ENCODE measurements at places on chromosomes 1 and 21. TPM values are rescaled to one million over a fixed set of nuclear protein-coding genes. Genes with fewer than 3 reads are reported as not detected.

DNA sequence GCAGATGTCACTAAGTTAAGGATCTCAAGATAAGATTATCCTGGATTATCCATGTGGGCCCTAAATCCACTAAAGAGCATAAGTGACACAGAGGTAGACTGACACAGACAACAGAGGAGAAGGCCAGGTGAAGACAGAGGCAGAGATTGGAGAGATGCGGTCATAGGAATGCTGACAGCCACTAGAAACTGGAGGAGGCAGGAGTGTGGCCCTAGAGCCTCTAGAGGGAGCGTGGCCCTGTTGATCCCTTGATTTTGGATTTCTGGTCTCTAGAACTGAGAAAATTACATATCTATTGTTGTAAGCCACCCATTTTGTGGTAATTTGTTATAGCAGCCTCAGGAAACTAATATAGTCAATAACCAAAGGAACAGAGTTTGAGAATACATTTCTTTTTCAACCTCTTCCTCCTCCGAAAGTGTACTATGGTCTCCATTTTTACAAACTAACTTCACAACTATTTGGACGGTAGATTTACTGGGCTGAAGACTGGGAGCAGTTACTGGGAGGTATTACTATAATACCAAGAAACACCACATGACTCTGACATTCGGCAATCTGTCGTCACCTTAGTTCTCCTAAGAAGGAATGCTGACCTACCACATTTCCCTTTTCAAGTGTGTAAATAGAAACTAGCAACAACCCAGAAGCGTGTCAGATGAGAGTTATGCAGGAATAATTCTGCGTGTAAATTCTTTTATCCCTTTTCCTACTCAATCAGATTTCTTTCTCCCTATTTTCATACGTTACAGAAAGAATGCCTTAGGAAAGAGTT lies 116.0 kb upstream of the ZNHIT6 start:
- no peak for DNase-seq

DNA sequence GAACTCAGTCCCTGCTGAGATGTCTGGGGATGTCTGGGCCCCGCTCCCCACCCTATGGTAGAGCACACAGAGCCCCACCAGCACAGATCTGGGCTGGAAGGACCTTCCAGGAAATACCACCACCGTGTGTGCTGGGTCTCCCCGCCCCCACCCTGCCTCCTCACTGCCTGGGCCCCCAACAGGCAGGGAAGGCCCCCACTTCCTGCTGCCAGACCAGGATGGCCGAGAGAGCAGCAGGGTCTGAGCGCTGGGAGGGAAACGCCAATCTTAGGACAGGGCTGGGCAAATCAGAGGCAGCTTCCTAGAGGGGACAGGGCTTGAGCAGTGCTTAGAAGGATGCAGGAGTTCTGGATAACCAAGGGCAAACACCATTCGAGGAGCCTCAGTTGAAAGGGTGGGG lies 11.9 kb downstream of the ADGRB2 start:
- DNase-seq, result no peak

Gene BGLAP
- 0.32 TPM for total RNA-seq

- no peak for DNase-seq
Measured at GRCh38 chr1:111441573-111442192, 7.4 kb downstream of the WDR77 start.

Gene RIIAD1
- not detected for total RNA-seq

DNA sequence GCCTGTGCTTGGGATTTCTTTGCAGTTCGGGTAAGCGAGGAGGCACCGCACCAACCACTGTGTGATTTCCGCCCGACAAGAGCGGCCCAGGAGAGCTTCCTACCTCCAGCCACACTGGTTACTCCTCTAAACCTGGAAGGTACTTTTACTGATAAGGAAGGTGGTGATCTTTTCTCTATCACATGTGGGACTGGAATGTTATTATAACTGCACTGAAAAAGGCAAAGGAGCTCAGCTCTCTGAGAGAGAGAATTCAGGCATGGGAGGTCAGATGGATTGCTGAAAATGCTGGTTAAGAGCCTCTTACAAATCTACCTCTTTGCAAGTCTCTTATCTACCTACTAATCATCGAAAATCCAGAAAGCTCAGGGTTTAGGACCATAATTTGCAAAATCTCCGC lies 7.7 kb upstream of the KCNE1 start:
- no peak for DNase-seq

- DNase-seq, result no peak
Measured at GRCh38 chr21:36186506-36187399, 30.1 kb downstream of the DOP1B start.

Gene TSTD1
- total RNA-seq, result 44.2 TPM

DNA sequence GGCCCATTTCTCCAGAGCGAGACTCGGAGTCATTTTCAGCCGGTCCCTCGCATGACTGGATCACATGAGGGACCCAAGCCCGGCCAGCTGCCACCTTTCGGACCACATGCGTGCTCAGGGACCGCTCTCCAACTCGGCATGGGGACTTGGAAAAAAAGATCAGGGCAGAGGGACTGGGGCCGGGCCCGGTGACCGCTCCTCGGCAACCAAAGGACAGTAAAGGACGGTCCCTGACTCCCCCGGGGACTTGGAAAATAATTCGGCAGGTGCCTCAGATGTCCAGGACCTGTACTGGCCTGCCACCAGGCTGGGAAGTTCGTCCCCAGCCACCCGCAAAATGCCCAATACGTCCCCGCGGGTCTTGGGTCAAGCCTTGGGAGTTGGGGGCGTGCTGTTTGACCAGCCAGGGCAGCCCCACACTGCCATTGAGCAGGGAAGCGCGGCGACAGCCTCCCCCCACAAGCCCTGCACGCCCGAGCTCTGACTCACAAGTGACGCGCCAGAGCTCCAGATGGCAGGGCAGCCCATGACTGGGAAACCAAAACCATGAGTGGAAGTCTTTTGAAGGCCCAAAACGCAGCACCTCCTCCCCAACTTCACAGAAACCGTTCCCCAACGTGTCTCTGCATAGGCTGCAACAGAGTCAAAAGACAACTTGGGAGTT lies 134.5 kb downstream of the LIPI start:
- no peak for DNase-seq

- DNase-seq, result no peak
Measured at GRCh38 chr1:27832762-27833161, 2.2 kb downstream of the PPP1R8 start.

DNA sequence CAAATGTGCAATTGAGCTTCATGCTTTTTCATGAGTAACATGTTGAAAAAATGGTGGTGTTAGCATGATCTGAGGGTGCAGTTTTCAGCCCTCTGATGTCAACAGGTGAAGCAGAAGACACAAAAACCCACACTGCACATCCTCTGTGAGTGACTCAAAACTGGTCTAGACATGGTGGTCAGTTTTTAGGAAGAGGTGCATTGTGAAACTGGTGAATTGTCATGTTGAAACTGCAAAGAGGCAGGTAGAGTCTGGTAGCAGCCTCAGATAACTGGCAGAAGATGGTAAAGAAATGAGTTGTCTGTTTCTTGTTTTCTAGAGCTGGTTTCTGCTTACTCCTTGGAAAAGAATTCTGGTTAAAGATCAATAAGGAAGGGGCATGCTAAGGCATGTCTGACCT lies 97.3 kb upstream of the HMCN1 start:
- no peak for DNase-seq

Gene RAP1A
- 27.5 TPM for total RNA-seq

Gene PSEN2
- 24.2 TPM for total RNA-seq

Gene DCST1
- total RNA-seq, result not detected

GRCh38 chr1:75529488-75529887 lies 81.4 kb downstream of the SLC44A5 start:
- DNase-seq, result no peak

All from pulmonary artery endothelial cell (primary cell).